Mononuclear cell (primary cell): ENCODE measurements at places on chromosomes 12 and 14. TPM values are rescaled to one million over a fixed set of nuclear protein-coding genes. Genes with fewer than 3 reads are reported as not detected.

The OR6C6 gene
- total RNA-seq, result not detected

The TMEM63C gene
- total RNA-seq, result 1.4 TPM

The LGR5 gene
- total RNA-seq, result not detected

The NEUROD4 gene
- total RNA-seq, result not detected

The TCL1A gene
- total RNA-seq, result 3.0 TPM

The AKAP6 gene
- 5.6 TPM for total RNA-seq

The PPP1R36 gene
- 0.73 TPM for total RNA-seq

The SLC5A8 gene
- not detected for total RNA-seq

The SIX4 gene
- 0.10 TPM for total RNA-seq

The RNFT2 gene
- total RNA-seq, result 3.4 TPM

The MIS18BP1 gene
- total RNA-seq, result 72.6 TPM
